Activated CD8-positive, alpha-beta memory T cell treated with anti-CD3 and anti-CD28 coated beads for 1 hour (primary cell): ENCODE measurements at places on chromosomes 2 and 18.

- no peak for DNase-seq
These were observed 199.7 kb downstream of the SMAD2 start for GRCh38 chr18:47730795-47731194.

- no peak for DNase-seq
These were observed 63.8 kb upstream of the PPM1B start for GRCh38 chr2:44104855-44105271.

DNA sequence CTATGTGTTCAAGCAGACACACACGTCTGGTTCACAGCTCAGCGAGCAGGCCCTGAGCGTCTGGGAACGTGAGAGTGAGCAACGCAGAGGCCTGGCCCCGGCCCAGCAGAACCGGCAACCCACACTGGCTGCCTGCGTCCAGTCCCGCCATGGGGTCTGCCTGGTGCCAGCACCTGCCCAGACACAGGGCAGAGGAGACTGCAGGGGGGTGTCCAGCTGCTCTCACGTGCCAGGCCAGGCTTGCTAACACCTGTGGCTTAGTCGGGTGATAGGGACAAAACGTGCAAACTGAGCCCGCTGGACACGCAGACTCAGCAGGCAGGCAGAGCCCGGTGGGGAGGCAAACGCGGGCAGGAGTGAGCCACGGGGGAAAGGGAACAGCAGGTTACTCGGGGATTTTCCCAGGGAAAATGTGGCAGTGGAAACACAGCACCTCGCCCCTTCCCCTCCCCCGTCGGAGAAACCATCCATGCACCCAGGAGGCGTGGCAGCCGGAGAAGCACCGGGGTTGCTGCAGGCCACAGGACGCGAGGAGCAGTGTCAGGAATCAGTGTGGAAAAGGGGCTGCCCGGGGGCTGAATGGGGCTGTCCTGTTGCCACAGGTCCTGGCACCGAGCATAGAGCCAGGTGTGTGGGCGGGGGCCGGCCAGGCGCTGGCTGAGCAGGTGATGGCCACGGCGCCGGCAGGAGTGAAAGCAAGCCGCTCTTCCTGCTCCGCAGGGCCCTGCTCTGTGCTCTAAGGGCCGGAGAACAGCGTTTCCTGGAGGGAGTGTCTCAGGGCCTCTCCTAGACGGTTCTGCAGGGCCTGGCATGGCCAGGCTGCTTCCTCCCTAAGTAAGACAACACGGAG lies 154.7 kb downstream of the HDAC4 start:
- DNase-seq = no peak

- no peak for DNase-seq
These were observed 62.2 kb downstream of the EDAR start for GRCh38 chr2:108926561-108927380.
